ENCODE measurements at places on chromosomes 1 and 21.
A peak's percentile ranks its signal among the peaks of the same experiment; 100 is the strongest.

GRCh38 chr21:46092026-46092764, 5.7 kb upstream of the COL6A2 start:
- no peak for DNase-seq

DNA sequence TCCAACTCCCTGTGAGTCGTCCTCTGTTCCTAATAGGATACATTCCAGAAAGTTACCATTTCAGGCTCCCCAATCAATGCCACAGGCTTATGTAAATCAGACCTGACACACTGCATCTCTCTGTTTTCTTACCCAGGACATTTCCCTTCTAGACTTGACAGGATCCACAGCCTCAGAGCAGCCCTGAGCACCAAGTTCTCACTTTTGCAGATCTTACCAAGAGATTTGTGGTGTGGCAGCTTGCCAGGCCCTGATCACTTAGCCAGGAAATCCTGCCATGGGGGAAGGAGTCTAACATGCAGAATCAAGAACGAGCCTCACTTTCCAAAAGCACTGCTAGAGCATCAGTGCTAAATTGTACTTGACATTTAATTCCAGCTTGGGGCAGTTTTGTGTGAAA, 202.9 kb downstream of the TBX15 start:
- DNase-seq, result no peak

DNA sequence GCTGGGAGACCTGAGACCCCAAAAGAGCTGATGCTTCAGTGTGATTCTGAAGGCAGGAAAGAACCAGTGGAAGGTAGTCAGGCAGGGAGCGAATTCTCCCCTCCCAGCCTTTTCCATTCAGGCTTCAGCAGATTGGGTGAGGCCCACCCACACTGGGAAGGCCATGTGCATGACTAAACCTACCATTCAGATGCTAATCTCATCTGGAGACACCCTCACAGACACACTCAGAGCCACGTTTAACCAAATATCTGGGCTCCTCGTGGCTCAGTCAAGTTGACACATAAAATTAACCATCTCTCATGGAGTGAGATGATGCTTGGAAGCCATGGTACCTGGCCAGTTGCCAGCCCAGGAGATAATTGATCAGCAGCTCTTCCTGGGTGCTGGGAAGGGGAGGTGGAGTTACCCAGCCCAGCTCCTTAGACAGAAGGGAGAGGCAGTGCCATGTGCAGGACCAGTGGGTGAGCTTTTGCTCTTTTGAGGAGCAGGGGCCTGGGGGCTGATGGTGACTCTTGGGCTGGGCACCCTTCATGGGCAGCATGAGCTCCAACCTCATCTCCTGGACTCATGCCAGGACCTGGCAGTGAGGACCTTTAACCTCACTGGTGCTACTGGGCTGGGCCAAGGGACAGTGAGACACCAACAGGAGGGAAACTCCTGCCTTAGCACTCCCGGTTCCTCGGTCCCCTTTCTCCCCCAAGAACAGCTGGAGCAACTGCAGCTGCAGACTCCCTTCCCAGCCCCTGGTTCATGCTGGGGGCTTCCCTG, 89.0 kb upstream of the ACTL8 start:
- no peak for DNase-seq

DNA sequence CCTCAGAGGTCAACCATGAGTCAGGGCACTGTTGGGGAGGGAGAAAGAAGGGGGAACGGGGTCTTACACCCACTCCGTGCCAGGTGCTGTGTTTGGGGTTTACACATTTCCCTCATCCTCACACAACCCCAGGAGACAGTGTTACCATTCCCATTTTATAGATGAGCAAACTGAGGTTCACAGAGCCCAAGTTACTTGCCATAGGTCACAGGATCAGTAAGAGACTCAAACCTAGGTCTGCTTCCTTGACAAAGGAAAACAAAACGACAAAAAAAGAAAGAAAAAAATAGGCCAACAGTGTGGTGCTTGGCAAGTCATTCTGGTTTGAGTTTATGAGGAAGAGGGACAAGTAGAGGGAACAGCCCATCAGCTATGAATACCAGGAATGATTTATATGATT, 16.3 kb upstream of the CDCP2 start:
- no peak for DNase-seq

GRCh38 chr1:180562640-180563025, 3.9 kb downstream of the OVAAL start:
- no peak for DNase-seq

GRCh38 chr1:97739596-97740103, 181.2 kb downstream of the DPYD start:
- no peak for DNase-seq

GRCh38 chr21:22154579-22155274, 1156.5 kb downstream of the NCAM2 start:
- no peak for DNase-seq

GRCh38 chr1:6497215-6497866, 5.9 kb upstream of the PLEKHG5 start:
- DNase-seq, result peak; percentile 57

DNA sequence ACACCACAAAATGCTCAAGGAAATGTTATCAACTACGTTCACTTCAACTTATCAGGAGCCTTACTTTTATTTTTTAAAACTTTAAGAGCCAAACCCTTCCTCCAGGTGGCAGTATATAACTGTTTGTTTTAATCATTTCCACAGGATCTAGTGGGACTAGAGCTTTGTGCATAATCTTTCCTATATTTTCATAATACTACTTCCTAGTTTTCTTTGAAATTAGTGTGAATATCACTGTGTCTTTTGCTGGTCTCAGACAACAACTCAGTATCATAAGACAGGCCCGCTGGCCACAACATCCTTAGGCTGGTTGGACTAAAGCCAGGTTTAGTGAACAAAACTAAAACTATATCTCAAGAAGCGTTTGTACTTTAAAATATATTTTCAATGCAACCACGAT, 145.5 kb downstream of the TIAM1 start:
- DNase-seq, result peak; percentile 50

DNA sequence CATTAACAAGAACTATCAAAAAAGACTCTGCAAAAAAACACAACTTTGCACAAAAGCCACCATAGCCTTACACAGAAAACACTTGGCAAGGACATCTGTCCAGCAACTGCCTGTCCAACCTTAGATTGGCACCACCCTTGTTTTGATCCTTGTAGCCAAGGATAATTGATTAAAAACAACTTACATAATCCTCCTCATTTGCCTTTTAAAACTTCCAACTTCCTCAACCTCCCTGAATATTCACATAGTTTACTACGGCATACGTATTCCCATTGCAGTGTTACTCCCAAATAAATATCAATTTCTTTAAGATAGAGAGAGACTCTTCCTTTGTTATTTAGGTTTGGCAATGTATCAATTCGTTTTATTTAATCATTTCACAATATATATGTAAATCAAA, 72.4 kb downstream of the AGBL4 start:
- no peak for DNase-seq

DNA sequence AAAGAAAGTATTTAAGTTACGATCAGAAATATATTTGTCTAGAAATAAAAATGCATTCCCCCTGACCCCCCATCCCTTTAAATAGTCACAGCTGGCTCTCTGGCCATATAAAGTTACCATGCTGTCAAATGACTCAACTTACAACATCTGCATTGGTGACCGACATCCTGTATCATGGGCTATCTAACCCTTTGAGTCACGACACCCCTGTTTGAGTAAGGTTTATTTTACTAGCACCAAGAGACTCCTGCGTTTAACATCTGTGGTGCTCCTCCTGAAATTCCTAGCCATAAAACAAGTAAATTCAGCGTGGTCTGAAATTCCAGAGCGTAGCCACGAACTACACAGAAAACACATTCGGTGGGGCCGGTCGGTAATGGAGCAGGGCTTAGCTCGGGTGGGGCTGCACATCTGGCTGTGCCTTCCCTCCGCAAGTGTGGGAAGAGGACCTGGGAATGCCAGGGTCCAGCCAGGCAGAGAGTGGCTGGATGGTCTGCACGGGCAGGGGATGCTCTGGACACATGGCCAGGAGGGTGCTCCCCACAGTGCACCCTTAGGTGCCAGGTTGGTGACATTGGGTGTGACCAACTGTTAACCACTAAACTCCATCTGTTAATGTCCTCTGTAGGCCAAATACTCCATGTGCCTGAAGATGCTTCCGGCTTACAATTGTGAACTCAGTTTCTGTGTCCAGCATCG, 53.0 kb upstream of the CLDN14 start:
- no peak for DNase-seq

GRCh38 chr1:33602271-33602670, 129.8 kb downstream of the ZSCAN20 start:
- no peak for DNase-seq
